ENCODE measurements at places on chromosomes 5 and 9. TPM values are rescaled to one million over a fixed set of nuclear protein-coding genes. Genes with fewer than 3 reads are reported as not detected.

TAF11L10 gene
- not detected for total RNA-seq

IGFBPL1 gene
- total RNA-seq: not detected

PTTG1 gene
- 234 TPM for total RNA-seq

ROPN1L gene
- 1.2 TPM for total RNA-seq

All from Karpas-422 (cell line).